ENCODE measurements at places on chromosomes 12 and 14.

DNA sequence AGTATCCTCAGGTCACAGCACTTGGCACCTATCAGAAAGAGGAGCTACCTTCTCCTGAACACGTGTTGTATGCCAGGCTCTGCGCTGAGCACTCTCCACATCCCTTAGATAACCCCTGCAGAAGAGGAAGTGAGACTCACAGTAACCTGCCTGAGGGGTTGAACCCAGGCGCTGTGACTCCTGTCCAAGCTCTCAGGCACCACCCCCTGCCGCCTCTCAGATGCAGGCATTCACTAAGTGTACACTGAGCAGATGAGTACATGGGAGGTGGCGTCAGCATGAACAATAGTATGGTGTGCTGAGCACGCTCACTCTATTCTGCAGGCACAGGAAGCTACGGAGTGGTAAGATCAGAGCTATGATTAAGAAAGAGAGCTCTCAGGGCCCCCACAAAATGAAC, 21.0 kb upstream of the RIC8B start:
- DNase-seq, result no peak

DNA sequence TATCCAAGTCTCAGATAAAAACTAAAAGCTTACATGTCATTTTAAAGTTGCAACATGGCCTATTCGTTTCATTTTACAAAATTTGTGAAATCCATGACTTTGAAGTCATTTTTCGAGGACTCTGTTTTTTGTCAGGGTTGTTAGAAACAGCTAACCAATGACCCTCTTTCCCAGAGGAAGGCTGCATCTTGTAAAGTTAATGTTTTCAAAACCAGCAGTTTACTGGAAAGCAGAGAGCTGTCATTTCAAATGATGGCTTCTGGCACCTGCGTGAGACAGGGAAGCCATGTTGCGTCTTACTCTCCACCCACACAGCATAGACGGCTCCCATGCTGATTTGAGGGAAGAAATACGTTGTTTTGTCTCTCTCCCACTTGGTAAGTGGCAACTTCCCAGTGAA, 50.1 kb upstream of the RTRAF start:
- DNase-seq, result no peak

DNA sequence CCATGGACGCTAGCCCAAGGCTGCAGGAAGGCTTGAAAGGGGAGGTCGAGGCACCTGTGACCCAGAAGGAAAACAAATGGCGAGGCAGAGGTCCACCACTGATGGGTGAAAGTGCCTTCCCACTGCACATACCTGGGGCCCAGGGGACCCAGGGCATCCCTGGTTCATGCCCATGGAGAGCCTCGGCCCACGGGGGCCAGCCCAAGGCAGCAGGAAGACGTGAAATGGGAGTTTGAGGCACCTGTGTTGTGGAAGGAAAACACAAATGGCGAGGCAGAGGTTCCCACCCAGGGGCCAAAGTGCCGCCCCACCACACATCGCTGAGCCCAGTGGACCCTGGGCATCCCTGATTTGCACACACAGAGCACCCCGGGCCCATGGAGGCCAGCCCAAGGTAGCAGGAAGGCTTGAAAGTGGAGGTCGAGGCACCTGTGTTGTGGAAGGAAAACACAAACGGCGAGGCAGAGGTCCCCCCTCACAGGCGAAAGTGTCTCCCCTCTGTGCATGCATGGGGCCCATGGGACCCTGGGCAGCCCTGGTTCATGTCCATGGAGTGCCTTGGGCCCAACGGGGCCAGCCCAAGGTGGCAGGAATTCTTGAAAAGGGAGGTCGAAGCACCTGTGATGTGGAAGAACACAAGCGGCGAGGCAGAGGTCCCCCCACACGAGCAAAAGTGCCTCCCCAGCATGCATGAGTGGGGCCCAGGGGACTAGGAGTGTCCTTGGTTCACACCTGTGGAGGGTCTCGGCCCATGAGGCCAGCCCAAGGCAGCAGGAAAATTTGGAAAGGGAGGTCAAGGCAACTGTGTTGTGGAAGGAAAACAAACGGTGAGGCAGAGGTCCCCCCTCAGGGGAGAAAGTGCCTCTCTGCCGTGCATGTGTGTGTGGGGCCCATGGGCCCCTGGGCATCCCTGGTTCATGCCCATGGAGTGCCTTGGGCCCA, 383.3 kb downstream of the ALG10 start:
- DNase-seq, result no peak

DNA sequence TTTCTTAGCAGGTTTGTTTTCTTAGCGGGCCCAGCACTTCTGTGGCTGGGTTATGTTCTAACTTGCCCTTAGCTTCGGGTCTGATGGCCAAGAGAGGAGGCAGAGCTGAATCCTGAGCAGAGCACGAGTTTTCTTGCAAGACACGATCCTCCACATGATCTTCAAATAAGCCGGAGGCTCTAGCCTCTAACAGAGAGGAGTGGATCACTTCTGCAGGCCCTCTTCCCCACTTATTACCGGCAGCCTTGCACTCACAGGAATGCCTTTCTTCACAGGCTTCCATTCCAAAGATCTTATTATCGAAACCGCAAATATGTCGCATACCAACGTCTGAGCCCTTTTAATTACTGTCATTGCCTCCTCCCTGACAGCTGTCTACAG, 79.5 kb downstream of the SINHCAF start:
- no peak for DNase-seq

- no peak for DNase-seq
These were observed 162.5 kb downstream of the PPM1H start for GRCh38 chr12:62772416-62772955.

DNA sequence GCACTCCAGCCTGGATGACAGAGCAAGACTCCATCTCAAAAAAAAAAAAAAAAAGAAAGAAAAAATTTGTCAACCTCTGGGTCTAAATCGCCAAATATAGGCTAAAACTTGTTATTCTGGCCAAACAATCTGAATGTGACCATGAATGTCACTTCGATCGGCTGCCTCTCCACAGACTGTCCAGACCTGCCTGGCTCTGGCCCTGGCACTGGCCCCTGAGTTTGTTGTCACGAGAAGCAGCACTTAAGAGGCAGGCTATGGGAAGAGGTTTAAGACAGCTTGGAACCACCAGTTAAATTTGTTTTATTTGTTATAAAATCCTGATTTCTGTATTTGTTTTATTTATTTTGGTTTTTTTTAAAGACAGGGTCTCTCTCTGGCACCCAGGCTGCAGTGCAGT, 14.5 kb downstream of the WSB2 start:
- DNase-seq, result no peak
